ENCODE measurements at places on chromosomes 16 and 17. TPM values are rescaled to one million over a fixed set of nuclear protein-coding genes. Genes with fewer than 3 reads are reported as not detected.

KRTAP4-9 gene
- total RNA-seq: not detected

KRTAP4-6 gene
- not detected for total RNA-seq

ITGAX gene
- total RNA-seq: 134 TPM

PRSS21 gene
- total RNA-seq: 7.9 TPM

PSME3 gene
- total RNA-seq: 46.4 TPM

FGF11 gene
- 0.52 TPM for total RNA-seq

CCL5 gene
- total RNA-seq: 3.2 TPM

DNA sequence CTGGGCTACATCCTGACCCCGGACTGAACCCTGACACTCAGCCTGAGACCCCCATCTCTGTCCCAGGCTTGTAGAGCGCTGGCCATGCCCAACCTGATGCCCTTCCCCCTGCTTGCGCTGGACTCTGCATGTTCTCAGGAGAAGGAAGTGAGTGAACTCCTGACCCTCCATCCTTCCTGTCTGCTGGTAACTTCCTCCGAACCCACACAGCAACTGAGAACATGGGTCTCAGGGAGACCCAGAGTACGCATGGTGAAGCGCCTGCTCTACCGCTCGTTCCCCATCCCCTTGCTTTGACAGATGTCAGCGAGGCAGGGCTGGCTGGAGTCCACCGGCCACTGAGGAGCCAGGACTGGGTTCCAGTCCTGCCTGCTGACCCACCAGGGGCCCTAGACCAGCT is 6.1 kb downstream of the CAMKK1 start:
- DNase-seq: peak; percentile 59
- H3K27me3 ChIP-seq: no peaks in the 10 kb centered on the region
- no peak overlapping the region for H3K4me3 ChIP-seq
- no peaks in the 10 kb centered on the region for H3K36me3 ChIP-seq
- peaks cover 3% of the 10 kb centered on the region for H3K4me1 ChIP-seq

GRCh38 chr17:64984181-64984580 is 64.9 kb upstream of the LRRC37A3 start:
- no peak overlapping the region for H3K4me3 ChIP-seq
- no peak overlapping the region for H3K27ac ChIP-seq
- no peaks in the 10 kb centered on the region for H3K27me3 ChIP-seq
- H3K36me3 ChIP-seq: no peaks in the 10 kb centered on the region

- H3K27me3 ChIP-seq: peaks cover 10% of the 10 kb centered on the region
- no peak overlapping the region for H3K27ac ChIP-seq
- H3K4me3 ChIP-seq: no peak overlapping the region
- H3K36me3 ChIP-seq: no peaks in the 10 kb centered on the region
Observed at GRCh38 chr17:28255616-28256015, 63.4 kb upstream of the TMEM97 start.

DNA sequence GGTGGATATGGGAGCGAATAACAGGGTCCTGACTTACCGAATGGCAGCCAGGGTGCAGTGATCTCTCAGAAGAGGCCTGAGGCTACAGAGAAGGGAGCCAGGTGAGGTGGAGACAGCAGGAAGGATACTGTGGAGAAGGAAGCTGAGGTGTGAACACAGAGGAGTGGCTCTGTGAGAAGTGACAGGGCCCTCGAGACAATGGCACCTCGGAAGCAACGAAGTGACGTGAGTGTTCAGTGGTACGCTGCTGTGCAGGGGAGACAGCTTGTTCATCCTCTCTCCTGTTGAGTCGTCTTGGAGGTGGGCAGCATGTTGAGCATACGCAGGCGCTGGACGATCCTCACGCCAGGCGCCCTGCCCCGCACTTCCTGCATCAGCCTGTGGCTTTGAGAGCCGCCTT is 390.3 kb downstream of the CPPED1 start:
- H3K4me1 ChIP-seq: no peaks in the 10 kb centered on the region
- no peaks in the 10 kb centered on the region for H3K36me3 ChIP-seq
- H3K27me3 ChIP-seq: no peaks in the 10 kb centered on the region
- no peak for DNase-seq
- no peak overlapping the region for H3K4me3 ChIP-seq
- H3K27ac ChIP-seq: no peak overlapping the region

- peaks cover 63% of the 10 kb centered on the region for H3K36me3 ChIP-seq
- DNase-seq: peak; percentile 79
Observed at GRCh38 chr16:67445913-67446907, 15.3 kb downstream of the HSD11B2 start.

GRCh38 chr17:81527591-81528383 is at the start of gene FSCN2:
Gene FSCN2, plus strand, starts transcription at chr17:81528377. Its CDS starts 155 bp downstream, at chr17:81528532.
- no peaks in the 10 kb centered on the region for H3K27me3 ChIP-seq
- no peak within 1 kb of the TSS for H3K27ac ChIP-seq
- H3K4me3 ChIP-seq: no peak within 1 kb of the TSS
- H3K4me1 ChIP-seq: no peaks in the 10 kb centered on the region
- no peak for DNase-seq

DNA sequence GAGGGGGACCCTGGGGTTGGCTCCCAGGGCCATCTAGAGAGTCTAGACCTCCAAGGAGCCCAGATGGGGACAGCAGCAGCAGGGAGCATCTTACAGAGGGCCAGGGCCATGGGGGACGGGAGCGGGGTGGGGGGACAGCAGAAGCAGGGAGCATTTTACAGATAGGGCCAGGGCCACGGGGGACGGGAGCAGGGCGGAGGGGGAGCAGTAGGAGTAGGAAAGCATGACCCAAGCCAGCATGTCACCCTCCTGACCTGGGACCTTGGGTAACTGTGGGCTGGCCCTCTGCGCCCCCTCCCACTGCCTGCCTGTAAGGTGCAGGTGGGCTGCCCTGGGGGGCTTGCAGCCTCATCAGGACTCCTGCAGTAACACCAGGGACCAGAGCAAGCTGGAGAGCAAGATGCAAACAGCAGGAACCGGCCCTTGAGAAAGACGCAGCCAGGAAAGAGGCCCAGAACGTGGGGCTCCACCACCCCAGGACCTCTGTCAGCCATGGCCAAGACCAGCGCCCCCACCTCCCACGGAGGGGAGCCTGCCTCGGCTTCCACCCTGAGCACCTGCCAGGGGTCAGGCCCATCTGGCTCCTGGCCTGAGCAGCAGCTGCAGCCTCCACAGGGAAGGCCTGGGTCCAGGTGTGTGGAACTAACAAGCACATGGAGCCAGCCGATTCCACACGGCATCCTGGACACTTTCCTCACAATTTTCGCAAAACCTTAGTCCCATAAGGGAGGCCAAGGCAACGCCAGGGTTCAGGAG is 2.4 kb downstream of the ZNF598 start:
- H3K4me1 ChIP-seq: peaks cover 35% of the 10 kb centered on the region
- H3K27ac ChIP-seq: no peak overlapping the region
- no peaks in the 10 kb centered on the region for H3K27me3 ChIP-seq

DNA sequence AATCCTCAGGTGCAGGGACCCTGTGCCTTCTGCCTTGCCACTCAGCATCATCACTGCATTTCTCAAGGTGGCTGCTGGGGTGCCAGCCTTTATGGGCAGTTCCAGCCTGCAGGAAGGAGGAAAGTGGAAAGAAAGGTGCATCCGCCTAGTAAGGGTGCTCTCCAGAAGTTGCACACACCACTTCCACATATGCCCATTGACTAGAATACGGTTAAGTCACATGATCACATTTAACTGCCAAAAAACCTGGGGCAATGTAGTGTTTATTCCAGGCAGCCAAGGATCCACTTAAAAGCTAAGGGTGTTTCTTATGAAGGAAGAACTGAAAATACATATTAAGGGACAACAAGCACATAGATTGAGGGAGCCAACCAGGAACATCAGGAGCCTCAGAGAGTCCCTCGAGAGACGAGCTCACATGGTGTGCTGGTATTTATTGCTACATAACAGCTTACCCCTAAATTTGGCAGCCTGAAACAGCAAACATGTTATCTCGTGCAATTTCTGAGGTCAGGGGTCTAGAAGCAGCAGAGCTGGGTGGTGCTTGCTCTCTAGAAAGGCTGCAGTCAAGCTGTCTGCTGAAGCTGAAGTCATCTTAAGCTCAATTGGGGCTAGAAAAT is 52.0 kb upstream of the MMP2 start:
- no peak overlapping the region for H3K27ac ChIP-seq
- H3K4me3 ChIP-seq: no peak overlapping the region
- DNase-seq: no peak
- no peaks in the 10 kb centered on the region for H3K27me3 ChIP-seq
- H3K36me3 ChIP-seq: no peaks in the 10 kb centered on the region
- no peaks in the 10 kb centered on the region for H3K4me1 ChIP-seq

GRCh38 chr16:89697161-89697615 is 4.3 kb downstream of the SPATA2L start:
- no peak for DNase-seq
- H3K27ac ChIP-seq: no peak overlapping the region
- peaks cover 50% of the 10 kb centered on the region for H3K36me3 ChIP-seq
- no peak overlapping the region for H3K4me3 ChIP-seq
- no peaks in the 10 kb centered on the region for H3K27me3 ChIP-seq
- no peaks in the 10 kb centered on the region for H3K4me1 ChIP-seq

DNA sequence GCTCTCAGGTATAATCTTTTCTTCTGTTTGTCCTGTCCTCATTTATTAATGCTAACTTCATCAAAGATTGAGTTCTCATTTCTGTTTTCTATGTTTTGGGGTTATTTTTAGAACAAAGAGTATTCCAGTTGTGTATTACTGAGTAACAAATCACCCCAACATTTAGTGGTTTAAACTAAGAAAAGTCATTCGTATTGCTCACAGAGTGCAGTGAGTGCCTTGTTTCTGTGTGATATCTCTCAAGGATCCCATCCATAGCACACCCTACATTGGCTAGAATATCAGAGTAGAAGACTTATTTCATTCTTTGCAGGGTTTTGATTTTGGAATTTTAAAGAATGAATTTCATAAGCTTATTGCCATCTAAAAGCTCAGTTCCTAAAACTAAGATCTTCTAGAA is 72.1 kb downstream of the VMP1 start:
- H3K27me3 ChIP-seq: no peaks in the 10 kb centered on the region
- H3K27ac ChIP-seq: no peak overlapping the region
- H3K4me3 ChIP-seq: no peak overlapping the region
- H3K36me3 ChIP-seq: peaks cover 3% of the 10 kb centered on the region
- peaks cover 7% of the 10 kb centered on the region for H3K4me1 ChIP-seq

- H3K27me3 ChIP-seq: no peaks in the 10 kb centered on the region
- H3K4me1 ChIP-seq: peaks cover 9% of the 10 kb centered on the region
- no peaks in the 10 kb centered on the region for H3K36me3 ChIP-seq
Observed at GRCh38 chr16:86857807-86858206, 279.5 kb downstream of the FOXL1 start.

GRCh38 chr16:2969545-2970521 is 685 bp downstream of the PAQR4 start:
- H3K4me3 ChIP-seq: peak overlapping the region; percentile 65
- peak; percentile 44 for DNase-seq
- peaks cover 43% of the 10 kb centered on the region for H3K4me1 ChIP-seq
- no peaks in the 10 kb centered on the region for H3K36me3 ChIP-seq
- H3K27ac ChIP-seq: peak overlapping the region; percentile 33

GRCh38 chr17:27870345-27870744 is 22.8 kb downstream of the LYRM9 start:
- H3K27ac ChIP-seq: no peak overlapping the region
- H3K4me1 ChIP-seq: no peaks in the 10 kb centered on the region
- H3K36me3 ChIP-seq: no peaks in the 10 kb centered on the region
- H3K4me3 ChIP-seq: no peak overlapping the region
- DNase-seq: no peak

- peak; percentile 82 for DNase-seq
- peaks cover 11% of the 10 kb centered on the region for H3K4me1 ChIP-seq
- no peaks in the 10 kb centered on the region for H3K36me3 ChIP-seq
- no peak overlapping the region for H3K4me3 ChIP-seq
Observed at GRCh38 chr17:50266384-50267073, 7.7 kb upstream of the TMEM92 start.

Data from lung (tissue), 17 donors.